ENCODE measurements at places on chromosomes 4 and X.

- no peak for DNase-seq
Measured at GRCh38 chr4:85402371-85402770, 72.6 kb upstream of the ARHGAP24 start.

DNA sequence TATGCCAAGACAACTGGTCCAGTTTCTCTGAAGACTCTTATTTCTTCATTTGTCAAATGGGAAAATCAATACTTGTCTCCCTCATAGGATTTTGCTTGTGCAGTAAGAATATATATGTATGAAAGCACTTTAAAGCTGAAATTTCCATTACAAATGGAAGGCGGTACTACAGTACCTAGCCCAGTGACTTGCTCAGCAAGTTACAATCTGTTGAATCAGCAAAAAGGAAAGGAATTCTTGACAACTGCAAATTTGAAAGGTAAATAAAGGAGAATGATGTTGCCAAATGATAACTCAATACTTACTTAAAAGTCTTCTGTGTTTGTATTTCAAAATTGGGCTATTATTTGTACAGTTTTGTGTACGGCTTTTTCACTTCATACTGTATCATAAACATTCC lies 71.1 kb downstream of the PKD2 start:
- no peak for DNase-seq

- DNase-seq: no peak
Measured at GRCh38 chr4:148376151-148376550, 66.1 kb downstream of the NR3C2 start.

DNA sequence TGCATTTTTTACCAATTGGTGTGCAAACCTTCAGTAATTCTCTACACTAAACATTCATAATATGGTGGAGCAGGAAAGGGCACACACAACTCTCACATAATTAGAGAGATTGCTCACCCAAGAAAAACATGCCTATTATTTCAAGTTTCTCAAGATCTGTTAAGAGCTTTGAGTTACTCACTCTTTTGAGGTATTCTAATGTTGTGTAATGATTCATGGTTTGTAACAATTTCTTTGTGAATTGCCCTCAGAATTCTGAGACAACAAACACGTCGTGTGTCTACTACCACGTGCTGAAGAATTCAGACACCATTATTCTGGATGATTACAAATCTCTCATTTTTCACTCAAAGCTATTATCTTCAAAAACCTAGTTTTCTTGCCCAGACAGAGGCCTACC lies 82.8 kb downstream of the PDGFC start:
- DNase-seq: no peak

DNA sequence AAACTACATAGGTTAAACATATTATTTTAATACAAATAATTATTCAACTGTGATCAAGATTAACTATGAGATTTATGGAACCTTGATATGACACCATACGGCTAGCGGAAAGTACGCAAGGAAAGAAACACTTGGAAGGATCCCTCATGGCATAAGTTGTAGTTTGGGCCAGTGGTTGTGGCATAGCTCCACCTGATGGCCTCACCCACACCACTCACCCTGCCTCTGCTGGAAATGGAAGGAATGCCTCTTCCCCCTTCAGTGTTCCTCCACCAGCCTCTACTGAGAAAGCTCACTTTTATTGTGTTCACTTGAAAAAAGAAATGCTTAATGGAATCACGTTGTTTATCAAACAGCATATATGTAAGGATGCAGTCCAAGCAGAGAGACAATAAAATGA lies 86.4 kb downstream of the BMP15 start:
- no peak for DNase-seq

Measured in spleen (tissue), 13 donors.